ENCODE measurements at places on chromosomes 7 and 10. TPM values are rescaled to one million over a fixed set of nuclear protein-coding genes. Genes with fewer than 3 reads are reported as not detected.

- no peaks in the 10 kb centered on the region for H3K36me3 ChIP-seq
- H3K4me3 ChIP-seq = no peak overlapping the region
- H3K4me1 ChIP-seq = no peaks in the 10 kb centered on the region
- H3K27ac ChIP-seq = peak overlapping the region; percentile 52
These were observed 824.5 kb downstream of the TYW1 start for GRCh38 chr7:67821116-67821515.

DNA sequence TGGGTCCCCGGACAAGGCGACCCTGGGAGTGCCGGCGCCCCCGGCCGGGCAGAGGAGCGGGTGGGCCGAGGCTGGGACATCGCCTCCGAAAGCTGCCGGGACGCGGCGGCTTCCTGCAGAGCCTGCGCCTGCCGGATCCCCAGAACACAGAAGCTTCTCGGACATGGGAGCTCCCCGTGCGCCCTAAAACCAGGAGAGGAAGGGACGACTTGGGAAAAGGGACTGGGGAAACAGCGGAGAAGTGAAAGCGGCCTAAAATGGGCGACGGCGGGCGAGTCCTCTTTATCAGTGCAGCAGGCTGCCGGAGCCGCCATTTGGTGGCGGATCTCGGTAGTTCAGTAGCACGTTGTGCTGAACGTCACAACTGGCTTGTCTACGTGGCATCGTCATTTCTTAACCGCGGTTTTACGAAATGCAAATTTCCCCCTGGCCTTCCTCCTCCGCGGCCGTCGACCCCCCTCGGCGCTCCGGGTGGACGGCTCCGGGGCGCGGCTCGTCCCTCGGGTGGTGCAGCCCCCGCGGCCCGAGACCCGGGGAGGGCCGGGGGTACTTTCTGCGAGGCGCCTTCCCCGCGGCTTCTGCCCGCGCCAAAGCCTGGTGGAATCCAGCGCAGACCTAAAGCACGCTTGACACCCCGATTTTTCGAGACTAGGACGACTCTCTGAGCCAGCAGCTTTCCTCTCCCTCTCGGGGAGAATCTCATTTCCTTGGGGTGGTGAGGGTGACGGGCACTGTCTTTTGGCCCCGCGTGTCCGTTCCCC lies 9.9 kb upstream of the SPAG6 start:
- H3K4me3 ChIP-seq = peak overlapping the region; percentile 43
- H3K27ac ChIP-seq = no peak overlapping the region
- DNase-seq = no peak
- peaks cover 70% of the 10 kb centered on the region for H3K27me3 ChIP-seq

NHLRC2 gene
- polyA plus RNA-seq = 7.6 TPM

VENTX gene
- 1.5 TPM for polyA plus RNA-seq

PAPSS2 gene
- 5.8 TPM for polyA plus RNA-seq

DNA sequence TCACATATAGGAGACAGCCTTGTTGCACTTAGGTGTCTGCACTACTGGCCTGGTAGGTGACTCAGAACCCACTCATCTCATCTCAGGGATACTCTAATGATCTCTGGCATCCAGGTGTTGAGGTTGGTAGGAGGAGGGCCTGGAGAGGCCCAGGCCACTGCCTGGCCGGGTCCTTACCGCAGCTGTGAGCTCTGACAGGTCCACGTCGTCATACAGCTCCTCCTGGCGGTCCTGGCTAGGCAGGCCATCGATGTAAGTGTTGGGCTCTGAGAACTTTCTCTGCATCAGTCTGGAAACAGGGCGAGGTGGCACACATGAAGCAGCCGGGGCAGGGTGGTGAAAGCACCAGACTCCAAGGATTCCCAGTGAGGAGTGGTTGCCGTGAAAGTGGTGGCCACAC lies 62.1 kb downstream of the VWA2 start:
- H3K4me3 ChIP-seq = no peak overlapping the region
- no peak for DNase-seq
- H3K27ac ChIP-seq = no peak overlapping the region
- H3K27me3 ChIP-seq = no peaks in the 10 kb centered on the region
- peaks cover 7% of the 10 kb centered on the region for H3K36me3 ChIP-seq

KLLN gene
- polyA plus RNA-seq = 1.0 TPM

DNA sequence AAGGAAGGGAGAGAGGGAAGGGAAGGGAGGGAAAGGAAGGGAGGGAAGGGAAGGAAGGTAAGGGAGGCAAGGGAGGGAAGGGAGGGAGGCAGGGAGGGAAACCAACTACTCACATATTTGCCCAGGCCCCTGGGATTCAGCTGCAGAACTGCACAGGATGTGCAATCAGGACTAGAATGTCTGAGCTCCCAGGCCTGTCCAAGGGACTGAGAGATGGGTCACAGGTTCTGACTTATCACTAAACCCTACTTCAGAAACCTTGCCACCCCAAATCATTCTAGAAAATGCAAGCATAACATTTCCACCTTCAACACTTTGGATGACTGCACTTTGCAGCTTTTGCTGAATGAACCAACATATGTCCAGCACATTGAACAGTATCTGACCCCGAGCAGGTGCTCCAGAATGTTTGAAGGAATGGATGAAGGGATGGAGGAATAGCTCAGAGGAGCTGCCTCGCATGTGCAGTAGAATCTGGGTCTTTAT lies 245.3 kb downstream of the KCNMA1 start:
- no peak overlapping the region for H3K4me3 ChIP-seq
- no peak overlapping the region for H3K27ac ChIP-seq
- peaks cover 9% of the 10 kb centered on the region for H3K27me3 ChIP-seq
- no peaks in the 10 kb centered on the region for H3K4me1 ChIP-seq
- DNase-seq = no peak
- no peaks in the 10 kb centered on the region for H3K36me3 ChIP-seq

All from thymus (tissue), 14 donors.